ENCODE measurements at places on chromosomes 2 and 18.

GRCh38 chr2:188388831-188389230, 97.2 kb downstream of the GULP1 start:
- no peak for DNase-seq

DNA sequence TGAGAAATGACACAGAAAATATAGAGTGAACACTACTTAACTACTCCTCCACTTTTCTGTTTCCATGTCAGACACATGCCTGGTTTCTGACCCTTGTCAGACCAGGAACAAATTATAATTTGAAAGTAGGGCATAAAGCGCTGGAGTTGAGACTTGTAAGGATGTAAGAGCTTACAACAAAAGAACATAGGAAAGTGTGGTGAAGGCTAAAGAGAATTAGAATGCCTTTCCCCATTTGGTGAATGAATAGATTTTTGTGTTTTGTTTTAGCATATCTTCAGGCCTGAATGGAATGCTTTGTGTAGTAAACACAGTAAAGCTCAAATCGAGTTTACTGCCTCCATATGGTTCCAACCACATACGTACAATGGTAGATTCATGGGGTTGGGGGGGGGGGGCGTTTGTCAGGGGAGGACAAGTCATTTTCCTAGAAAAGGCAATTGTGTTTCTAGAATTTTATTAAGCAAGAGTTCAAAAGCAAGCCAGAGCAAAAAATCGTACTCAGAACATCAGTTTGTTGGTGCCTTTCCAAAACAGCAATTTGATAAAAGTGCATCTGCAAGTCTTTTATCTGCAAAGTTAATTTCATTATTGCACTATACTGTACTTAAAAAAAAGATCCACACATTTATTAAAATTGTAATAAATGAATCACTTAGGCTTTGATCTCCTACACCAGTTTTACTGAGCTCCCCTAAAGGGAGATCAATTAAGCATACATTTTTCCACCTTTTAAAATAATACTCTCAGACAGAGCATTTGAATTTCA, 30.9 kb downstream of the NRXN1 start:
- no peak for DNase-seq

GRCh38 chr2:241836292-241836691, 22.4 kb downstream of the PDCD1 start:
- DNase-seq, result no peak

DNA sequence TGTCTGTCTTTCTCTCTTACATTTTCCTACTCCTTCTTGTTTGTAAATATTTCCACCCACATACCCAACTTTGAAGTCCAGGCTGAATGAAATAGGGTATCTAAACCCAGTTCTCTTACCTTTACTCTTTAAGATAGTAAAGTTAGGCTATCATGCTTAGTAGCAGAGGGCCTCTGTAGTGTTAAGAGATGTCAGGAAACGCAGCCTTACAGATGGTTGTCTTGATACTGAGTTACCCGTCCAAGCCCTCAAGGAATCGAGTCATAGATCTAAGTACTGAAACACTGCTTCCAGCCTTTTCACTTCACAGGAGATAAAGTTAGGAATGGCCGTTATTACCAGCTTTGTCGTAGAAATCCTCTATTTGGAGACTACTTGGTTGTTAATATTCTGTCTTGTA, 24.3 kb downstream of the MRPS9 start:
- DNase-seq, result no peak

GRCh38 chr2:217075268-217076057, 215.6 kb upstream of the TNP1 start:
- DNase-seq, result no peak

- no peak for DNase-seq
Observed at GRCh38 chr2:105114551-105114950, 76.7 kb downstream of the MRPS9 start.

DNA sequence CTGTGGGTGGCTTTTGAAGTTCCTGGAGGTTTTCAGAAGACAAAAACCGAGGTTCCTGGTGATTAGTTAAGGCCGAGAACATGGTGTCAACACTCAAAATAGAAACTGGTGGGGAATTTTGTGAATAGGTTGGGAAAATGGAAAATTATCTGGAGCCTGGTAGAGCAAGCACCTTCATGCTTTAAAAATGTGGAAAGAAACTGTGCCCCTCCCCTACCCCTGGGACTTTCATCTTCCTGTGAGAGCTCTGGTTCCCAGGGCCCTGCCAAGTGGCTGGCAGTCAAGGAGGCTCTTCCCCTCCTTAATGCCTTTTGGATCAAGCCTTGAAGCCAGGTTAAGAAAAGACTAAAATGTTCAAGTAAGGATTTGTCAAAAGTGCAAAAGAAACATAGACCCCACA, 1.9 kb upstream of the CRACDL start:
- no peak for DNase-seq

- DNase-seq, result no peak
Observed at GRCh38 chr2:2320486-2321199, 10.4 kb downstream of the MYT1L start.

GRCh38 chr2:233091595-233092375, 31.6 kb downstream of the INPP5D start:
- no peak for DNase-seq

- peak; percentile 60 for DNase-seq
Observed at GRCh38 chr2:227766373-227766883, 20.7 kb downstream of the SCYGR8 start.

GRCh38 chr2:109128616-109129355, at the start of gene SH3RF3:
SH3RF3 (plus strand) TSS chr2:109129205.
- no peak for DNase-seq

DNA sequence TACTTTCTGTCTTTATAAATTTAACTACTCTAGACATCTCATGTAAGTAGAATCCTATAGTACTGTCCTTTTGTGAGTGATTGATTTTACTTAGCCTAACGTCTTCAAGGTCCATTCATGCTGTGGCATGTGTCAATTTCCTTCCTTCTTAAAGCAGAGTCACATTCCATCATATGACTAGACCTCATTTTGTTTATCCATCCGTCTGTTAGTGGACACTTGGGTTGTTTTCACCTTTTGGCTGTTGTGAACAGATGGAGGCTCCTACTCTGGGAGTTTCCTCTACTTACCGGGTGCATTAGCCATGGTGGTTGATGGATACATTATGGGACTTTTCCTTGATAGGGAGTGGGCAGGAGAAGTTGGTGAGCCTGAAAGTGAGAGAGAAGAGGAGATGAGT, 6.4 kb upstream of the PDIA6 start:
- DNase-seq, result no peak

All from dorsolateral prefrontal cortex (tissue), 122 donors.